ENCODE measurements at places on chromosomes 16 and 17.

DNA sequence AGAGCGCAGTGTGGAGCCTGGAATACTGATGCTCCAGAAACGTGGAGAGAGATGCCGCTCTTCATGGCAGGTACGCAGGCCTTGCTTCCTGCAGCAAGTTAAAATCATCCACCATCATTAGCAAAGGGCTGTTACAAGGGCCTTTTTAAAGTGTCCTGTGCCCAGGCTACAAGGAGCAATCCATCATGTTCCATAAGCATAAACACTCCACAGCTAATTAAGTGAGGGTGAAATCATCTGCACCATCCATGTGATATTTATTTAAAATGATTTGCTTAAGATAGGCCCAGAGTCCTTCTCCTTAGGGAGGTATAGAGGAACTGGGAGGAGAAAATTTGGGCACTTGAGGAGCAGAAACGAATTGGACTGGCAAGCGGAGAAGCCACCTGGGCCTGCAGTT is 372.1 kb downstream of the XYLT1 start:
- DNase-seq = no peak

DNA sequence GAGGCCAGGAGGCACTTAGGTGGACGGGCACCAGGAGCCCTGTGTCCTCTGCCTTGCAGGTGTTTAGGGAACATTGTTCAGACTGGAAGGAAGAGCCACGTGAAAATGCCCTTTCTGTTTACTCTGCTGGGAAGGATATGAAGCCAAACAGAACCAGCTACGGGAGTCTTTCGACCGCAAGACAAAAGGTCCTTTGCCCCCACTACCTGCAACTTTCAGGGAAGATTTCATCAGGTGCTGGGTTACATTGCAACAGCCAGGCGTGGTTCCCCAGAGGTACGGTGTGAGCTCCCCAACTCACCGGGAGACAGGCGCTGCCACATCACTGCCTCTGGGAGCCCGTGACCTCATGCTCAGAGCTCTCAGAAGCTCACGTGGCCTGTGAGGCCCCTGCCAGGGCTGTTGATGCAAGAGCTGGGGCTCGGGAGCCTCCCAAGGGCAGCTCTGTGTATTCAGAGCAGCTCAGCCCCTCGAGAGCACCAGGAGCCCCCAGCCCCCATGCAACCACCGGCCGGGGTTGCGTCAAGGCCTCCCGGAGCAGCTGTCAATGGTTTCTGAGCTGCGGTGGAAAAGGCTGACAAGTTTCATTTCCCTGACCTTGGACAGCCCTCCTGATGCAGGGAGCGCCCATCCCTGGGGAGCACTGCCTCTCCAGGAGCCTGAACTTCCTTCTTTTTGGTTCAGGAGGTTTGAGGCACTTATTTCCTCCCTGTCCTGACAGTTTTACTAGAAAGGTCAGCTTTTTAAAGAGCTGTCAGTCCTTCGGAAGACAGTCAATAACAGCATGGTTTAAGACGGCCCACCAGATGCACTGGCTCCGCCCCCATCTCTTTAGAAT is 42.1 kb downstream of the TBC1D16 start:
- peak; percentile 38 for DNase-seq

DNA sequence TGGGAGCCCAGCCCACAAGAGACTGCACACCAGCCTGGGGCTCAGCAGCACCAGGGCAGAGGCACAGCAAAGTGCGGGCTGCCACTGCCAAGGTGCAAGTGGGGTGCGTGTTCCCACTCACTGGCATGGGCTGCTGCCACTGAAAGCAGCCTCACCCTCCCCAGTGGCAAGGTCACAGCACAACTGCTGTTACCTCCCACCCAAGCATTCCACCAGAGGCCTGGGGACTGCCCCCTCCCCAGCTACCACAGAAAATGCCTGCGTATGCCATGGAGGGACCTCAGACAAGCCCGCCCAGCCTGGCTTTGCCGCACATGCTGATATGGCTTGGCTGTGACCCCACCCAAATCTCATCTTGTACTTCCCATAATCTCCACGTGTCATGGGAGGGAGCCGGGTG is 33.1 kb downstream of the MEAK7 start:
- DNase-seq = no peak

DNA sequence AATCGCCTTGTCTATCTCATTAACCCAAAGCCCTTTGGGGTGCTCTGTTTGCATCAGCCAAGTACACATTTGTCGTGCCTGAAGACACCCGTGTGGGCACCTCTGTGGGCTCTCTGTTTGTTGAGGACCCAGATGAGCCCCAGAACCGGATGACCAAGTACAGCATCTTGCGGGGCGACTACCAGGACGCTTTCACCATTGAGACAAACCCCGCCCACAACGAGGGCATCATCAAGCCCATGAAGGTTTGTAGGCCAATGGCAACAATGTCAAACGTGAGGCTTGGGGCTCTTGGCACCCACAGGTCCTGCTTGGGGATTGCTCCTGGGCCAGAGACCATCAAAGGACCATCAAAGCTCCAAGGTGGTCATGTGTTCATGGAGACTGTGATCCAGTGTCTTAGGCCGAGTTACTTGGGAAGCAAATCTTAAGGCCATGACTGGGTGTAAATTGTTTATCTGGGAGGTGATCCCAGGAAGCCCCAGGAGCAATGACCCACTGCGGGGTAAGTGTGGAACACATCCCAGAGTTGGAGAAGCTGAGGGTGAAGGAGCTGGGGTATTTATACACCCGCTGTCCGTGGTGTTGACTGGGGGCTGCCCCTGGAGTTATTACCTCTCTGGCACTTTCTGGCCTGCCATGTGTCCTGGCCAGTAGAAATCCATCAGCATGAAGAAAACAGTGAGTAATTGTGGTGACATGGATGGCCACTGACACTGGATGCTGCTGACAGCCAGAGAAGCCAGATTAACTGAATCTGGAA is 24.0 kb downstream of the CDH5 start:
- no peak for DNase-seq

DNA sequence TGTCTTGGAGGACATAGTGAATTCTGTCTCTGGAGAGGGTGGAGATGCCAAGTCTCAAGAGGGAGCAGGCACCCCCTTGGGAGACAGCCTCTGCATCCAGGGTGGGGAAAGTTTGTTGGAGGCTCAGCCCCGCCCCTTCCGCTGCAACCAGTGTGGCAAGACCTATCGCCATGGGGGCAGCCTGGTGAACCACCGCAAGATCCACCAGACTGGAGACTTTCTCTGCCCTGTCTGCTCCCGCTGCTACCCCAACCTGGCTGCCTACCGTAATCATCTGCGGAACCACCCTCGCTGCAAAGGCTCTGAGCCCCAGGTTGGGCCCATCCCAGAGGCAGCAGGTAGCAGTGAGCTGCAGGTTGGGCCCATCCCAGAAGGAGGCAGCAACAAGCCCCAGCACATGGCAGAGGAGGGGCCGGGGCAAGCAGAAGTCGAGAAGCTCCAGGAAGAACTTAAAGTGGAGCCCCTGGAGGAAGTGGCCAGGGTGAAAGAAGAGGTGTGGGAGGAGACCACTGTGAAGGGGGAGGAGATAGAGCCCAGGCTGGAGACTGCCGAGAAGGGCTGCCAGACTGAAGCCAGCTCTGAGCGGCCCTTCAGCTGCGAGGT is 5.2 kb downstream of the ZNF646 start:
- no peak for DNase-seq

DNA sequence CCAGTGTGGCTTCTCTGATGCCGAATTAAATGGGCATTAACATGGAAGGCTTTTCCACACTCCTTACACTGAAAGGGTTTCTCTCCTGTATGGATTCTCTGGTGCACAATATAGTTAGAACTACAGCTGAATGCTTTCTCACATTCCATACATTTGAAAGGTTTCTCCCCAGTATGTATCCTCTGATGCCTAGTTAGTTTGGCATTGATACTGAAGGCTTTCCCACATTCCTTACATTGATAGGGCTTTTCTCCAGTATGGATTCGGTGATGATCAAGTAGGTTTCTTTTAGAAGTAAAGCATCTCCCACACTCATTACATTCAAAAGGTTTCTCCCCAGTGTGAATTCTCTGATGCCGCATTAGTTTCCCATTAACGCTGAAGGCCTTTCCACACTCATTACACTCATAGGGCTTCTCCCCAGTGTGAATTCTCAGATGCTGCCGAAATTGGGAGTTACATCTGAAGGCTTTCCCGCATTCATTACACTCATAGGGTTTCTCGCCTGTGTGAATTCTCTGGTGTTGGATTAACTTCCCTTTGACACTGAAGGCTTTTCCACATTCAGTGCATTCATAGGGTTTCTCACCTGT is 6.5 kb upstream of the TLE7 start:
- no peak for DNase-seq

GRCh38 chr17:33291248-33292200 is 1.6 kb downstream of the ASIC2 start:
- peak; percentile 15 for DNase-seq

GRCh38 chr17:59601130-59601529 is 18.6 kb upstream of the CLTC start:
- DNase-seq = no peak

DNA sequence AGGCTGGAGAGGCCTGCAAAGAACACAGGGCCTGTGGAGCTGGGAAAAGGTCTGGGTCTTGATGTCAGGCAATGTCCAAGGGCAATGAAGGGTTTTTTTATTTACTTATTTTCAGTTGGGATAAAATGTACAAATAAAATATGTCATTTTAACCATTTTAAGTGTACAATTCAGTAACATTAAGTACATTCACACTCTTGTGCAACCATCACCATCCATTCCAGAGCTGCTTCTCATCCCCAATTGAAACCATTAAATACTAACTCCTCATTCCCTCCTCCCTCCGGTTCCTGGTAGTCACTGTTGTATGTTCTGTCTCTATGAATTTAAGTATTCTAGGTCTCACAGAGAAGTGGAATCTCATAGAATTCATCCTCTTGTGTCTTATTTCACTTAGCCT is 444.7 kb downstream of the HS3ST3B1 start:
- DNase-seq = no peak

- DNase-seq = no peak
These were observed 13.5 kb downstream of the SOX8 start for GRCh38 chr16:995087-995486.

GRCh38 chr17:36661047-36661666 is 59.8 kb downstream of the MRM1 start:
- DNase-seq = no peak

GRCh38 chr17:65876985-65877384 is 314.9 kb downstream of the CEP112 start:
- DNase-seq = no peak

- no peak for DNase-seq
These were observed 71.8 kb downstream of the LMF1 start for GRCh38 chr16:898761-899682.

DNA sequence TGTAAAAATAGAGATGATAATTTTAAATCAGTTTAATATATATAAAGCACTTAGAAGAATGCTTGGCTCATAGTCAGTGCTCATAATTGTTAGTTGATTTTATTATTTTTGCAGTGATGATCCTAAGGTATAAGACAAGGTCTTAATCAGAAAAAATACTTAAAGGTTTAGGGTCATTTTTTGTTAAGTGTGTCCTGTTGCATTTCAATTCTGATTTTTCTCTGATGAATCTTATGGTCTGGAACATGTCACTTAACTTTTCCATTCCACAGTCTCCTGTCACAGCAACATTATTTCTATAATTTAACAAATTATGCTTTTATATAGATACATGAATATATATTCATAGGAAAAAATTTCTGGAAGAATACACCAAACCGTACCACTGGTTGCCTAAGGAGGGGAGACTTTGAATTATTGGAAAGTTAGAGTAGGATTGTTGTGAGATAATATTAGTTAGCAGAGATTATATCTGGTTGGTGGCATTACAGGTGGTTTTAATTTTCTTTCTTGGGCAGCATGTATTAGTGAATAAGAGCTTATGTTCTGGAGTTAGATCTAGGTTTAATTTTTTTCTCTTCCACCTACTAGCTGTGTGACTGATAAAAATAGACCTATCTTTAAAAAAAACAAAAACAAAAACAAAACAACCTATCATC is 188.7 kb downstream of the TANC2 start:
- DNase-seq = no peak

DNA sequence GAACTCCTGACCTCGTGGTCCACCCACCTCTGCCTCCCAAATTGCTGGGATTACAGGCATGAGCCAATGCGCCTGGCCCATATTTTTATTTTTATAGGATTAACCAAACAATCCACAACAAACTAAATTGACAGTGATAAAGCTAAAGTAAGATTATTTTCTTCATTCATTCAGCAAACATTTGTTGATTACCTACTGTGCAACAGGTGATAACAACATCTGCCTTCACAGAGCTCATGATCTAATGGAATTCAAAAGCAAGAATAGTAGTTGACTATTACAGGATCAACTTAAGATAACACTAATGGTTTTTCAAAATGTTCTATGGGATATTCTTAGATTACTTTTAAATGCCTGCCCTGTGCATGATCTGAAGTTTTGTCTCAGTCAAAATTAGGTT is 37.8 kb downstream of the NQO1 start:
- no peak for DNase-seq

GRCh38 chr17:76726776-76727718 is at the start of gene METTL23:
Gene METTL23, plus strand, starts transcription at chr17:76726839. Its CDS starts 2,872 bp downstream, at chr17:76729711.
- DNase-seq = no peak

DNA sequence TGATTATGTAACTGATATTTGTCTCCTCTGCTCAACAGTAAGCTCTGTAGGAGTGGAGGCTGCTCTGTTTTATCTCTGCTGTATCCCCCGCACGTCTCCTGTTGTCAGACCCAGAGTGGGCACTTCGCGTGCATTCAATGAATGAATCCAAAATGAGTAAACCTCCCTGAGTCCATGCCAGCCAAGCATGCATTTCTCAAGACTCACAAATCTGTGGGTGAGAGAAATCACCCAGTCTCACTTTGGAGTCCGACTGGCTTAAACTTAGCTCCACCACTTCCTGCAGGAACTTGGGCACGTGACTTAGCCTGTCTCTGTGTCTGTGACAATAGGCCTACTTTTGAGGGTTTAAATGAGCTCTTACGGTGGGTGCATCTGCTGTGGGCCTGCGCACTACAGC is 3.7 kb downstream of the PNPO start:
- no peak for DNase-seq

GRCh38 chr16:81717662-81718189 is 61.4 kb upstream of the PLCG2 start:
- DNase-seq = no peak

DNA sequence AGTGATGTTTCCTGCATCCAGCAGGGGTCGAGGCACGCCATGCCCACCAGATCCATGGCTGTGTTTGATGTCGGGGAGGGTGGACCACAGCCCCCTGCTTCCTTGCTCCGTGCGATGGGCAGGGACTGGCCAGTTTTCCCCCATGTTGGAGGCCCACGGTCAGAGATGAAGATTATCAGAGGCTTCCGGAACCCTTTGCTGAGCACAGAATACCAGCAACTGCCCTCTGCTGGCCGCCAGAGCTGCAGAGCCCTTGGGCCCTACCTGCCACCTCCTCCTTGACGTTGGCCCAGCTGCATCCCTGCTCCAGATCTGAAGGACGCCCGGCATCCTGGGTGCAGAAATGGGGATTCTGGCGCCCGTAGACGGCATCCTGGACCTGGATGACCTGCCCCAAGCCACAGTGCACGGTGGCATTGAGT is 23.7 kb upstream of the BCO1 start:
- no peak for DNase-seq

DNA sequence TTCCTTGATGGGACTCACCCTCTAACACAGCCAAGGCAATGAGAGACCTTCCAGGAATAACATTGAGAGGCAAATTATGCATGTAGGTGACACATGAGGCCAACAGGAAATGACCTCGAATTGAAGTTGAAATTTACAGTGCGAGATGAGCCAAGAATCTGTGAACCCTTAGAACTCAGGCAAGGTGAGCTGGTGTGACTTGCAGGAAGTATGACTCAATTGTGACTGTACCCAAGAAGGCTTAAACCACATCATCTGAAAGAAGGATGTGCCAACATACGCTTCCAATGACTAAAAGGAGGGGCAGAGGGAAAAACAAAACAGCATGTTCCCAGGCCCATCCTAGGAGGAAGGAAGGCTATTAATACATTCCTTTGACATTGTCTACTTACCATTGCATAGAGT is 44.8 kb downstream of the PITPNC1 start:
- DNase-seq = no peak

- no peak for DNase-seq
These were observed 641 bp upstream of the NT5C3B start for GRCh38 chr17:41836550-41837196.

Data from NCI-H187 (cell line).